Testis (tissue), 5 donors: ENCODE measurements at places on chromosomes 7 and 10.
A peak's percentile ranks its signal among the peaks of the same experiment; 100 is the strongest.

- peak; percentile 28 for DNase-seq
Observed at GRCh38 chr10:50421026-50421719, 169.9 kb upstream of the ASAH2 start.

DNA sequence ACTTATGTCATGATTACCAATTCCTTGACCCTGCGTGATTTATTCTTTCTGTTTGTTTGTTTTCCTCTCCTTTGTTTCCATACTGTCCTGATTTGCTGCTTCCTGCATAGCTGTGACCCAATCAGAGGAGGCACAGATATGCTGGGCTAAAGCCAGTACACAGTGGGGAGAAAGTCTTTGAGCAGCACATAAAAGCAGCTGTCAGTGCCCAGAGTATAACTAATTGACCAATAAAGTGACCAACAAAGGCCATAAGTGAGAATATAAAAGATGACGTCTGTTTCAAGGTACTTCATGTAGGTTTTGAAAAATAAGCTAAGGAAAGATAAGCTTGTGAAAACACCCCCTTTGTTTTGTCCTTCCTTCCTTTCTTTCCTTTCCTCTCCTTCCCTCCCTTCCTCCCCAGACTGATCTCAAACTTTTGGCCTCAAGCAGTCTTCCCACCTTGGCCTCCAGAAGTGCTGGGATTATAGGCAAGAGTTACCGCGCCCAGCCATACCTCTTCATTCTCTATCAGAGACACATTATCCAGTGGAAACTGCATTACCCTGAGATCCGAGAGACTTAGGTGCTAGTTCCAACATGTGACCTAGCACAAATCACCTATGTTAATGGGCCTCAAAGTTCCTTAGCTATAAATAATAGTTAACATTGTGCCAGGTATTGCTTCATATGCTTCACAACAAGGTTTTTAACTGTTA, 17.0 kb downstream of the BCAP29 start:
- DNase-seq, result no peak

GRCh38 chr10:43255634-43256431, 11.0 kb downstream of the RASGEF1A start:
- DNase-seq, result peak; percentile 44

DNA sequence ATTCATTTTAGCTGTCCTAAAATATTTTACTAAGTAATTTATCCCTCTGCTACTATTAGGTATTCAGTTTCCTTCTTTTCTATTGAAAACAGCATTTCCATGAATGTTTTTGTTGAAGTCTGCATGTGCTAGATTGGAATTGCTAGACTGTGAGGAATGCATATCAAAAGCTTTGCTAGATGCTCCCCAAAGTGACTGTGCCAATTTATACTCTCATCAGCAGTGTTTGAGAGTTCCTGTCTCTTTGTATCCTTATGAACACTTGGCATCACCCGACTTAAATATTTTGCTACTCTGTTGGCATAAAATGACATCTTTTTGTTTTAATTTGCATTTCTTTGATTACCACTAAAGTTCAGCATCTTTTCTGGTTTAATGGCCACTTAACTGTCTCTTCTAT, 45.0 kb upstream of the PRR15 start:
- no peak for DNase-seq

DNA sequence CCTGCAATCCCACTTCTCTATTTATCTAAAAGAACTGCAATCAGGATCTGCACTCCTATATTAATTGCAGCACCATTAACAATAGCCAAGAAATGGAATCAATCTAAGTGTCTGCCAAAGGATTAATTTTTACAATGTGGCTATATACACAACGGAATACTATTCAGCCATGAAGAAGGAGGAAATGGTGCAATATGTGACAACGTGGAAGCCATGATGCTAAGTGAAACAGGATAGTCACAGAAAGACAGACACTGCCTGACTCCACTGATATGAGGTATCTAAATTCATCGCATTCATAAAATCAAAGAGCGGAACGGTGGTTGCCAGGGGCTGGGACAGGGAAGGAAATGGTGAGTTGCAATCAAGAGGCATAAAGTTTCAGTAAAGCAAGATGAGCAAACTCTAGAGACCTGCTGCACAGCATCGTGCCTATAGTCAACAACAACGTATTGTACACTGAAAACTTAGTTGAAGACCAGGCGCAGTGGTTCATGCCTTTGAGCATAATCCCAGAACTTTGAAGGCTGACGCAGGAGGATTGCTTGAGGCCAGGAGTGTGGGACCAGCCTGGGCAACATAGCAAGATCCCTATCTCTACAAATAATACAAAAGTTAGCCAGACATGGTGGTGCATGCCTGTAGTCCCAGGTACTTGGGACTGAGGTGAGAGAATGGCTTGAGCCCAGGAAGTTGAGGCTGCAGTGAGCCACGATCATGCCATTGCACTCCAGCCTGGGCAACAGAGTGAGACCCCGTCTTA, 76.3 kb downstream of the FGFR2 start:
- no peak for DNase-seq

- no peak for DNase-seq
Observed at GRCh38 chr10:78578929-78579328, 489.8 kb upstream of the ZMIZ1 start.
